ENCODE measurements at places on chromosomes 5 and 9.

DNA sequence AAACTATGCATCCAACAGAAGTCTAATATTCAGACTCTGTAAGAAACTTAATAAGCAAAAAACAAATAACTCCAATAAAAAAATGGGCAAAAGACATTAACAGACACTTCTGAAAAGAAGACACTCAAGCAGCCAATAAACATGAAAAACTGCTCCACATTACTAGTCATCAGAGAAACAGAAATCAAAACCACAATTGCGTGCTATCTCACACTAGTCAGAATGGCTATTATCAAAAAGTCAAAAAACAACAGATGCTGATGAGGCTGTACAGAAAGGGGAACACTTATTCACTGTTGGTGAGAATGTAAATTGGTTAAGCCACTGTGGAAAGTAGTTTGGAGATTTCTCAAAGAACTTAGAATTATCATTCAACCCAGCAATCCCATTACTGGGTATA lies 101.2 kb upstream of the TRIM32 start:
- DNase-seq = no peak

- DNase-seq = no peak
Observed at GRCh38 chr5:43121913-43122484, 1.3 kb downstream of the ZNF131 start.

- no peak for DNase-seq
Observed at GRCh38 chr9:110769667-110770066, 101.1 kb downstream of the MUSK start.

DNA sequence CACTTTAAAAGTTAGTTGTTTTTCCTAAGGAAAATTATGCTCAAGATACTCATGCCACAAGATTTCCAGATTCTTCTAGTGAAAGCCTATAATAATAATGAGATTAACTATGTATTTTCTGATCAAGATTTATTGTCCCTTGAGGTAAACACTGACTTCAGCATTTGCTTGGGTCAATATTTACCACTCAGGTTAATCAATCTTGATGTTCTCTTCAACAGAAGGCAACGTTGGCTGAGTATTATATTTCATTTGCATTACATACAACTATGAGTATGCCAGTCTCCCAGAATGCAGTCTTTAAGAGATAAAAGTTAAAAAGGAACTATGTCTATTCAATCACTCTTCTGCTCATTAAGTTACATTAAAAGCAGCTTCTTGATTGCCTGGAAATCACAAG lies 115.6 kb downstream of the GPR21 start:
- no peak for DNase-seq

GRCh38 chr5:66122379-66123034 lies 21.6 kb upstream of the SREK1 start:
- no peak for DNase-seq

GRCh38 chr9:89714321-89714720 lies 109.5 kb downstream of the GADD45G start:
- DNase-seq = no peak

GRCh38 chr5:132927355-132928061 lies 35.9 kb downstream of the AFF4 start:
- DNase-seq = no peak

DNA sequence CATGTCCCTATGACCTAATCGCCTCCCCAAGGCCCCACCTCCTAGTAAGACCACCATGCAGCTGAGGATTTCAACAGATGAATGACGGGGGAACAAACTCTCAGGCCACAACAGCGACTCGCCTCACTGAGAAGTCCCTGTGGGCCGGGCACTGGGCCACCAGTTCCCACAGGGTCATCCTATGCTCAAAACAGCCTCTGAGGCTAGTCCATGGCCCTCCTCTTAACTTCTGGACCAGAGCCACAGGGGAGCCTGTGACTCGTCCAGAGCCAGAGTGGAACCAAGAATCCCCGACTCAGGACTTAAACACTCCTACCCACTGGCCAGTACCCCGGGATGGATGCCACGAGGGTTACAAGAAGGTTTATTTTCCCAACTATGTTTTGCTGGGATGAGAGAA lies 12.3 kb downstream of the GFPT2 start:
- DNase-seq = no peak

GRCh38 chr5:126166368-126166767 lies 256.8 kb upstream of the GRAMD2B start:
- DNase-seq = no peak

DNA sequence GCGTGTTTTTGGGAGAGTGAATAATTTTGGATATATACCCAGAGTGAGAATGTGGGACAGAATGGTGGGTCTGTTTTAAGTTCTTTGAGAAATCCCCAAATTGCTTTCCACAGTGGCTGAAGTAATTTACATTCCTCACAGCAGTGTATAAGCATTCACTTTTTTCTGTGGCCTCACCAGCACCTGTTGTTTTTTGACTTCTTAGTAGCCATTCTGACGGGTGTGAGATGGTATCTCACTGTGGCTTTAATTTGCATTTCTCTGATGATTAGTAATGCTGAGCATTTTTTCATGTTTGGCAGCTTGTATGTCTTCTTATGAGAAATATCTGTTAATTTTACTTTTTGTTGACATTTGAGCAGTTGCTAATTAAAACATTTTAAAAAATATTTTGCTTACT lies 9.4 kb upstream of the SPATA31D1 start:
- DNase-seq = no peak

DNA sequence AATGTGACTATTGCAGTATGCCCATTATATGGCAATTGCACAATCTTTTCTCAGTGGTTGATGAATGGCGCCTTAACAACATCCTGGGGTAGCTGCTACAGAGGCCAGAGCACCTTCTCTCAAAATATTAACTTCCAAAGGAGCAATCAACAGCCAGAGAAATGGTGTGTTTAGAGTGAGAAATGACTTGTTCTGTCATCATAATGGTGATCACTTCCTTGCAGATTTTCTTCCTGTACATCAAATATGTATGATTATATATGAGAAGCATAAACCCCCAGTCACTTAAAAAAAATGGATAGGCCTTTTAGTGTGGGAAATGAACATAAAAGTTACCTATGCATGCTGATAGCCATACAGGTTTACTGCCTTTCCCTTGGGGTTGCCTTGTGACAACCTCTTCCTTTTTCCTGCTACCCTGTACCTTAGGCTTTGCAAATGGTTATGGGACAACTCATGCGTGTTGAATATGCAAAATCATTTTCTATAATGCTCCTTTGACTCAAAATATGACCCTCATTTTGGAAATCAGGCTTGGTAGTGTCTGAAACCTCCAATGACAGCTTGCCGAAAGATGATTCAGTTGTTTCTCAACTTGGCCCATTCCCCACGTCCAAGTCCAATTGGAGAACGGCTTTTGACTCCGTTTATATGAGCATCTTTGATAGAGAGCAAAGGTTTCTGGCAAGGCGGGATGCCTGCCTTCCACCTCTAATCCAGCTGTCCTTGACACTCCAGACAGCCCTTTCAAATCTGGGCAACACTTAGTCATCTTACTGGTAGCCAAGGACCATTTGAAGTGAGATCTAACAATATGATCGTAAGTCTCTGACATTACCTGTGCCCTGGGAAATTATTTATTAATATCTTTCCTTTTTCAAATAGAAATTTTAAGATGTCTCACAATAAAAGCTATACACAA lies 69.3 kb downstream of the SLC1A1 start:
- DNase-seq = no peak

- DNase-seq = no peak
Observed at GRCh38 chr5:41874512-41875060, 4.4 kb upstream of the OXCT1 start.

DNA sequence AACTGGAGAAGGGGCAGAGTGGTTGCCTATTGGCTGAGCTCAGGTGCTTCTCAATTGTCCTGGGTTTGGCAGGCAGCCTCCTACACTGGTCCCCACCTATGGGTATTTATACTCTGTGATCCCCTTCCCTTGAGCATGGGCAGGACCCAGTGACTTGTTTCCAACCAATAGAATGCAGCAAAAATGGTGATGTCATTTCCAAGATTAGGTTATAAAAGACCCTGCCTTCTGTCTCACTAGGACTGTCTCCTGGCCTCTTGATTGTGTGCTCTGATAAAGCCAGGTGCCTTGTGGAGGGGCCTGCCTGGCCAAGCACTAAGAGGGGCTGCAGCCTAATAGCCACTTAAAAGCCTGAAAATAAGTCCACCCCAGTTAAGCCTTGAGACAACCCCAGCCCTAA lies 76.1 kb downstream of the MSX2 start:
- no peak for DNase-seq

DNA sequence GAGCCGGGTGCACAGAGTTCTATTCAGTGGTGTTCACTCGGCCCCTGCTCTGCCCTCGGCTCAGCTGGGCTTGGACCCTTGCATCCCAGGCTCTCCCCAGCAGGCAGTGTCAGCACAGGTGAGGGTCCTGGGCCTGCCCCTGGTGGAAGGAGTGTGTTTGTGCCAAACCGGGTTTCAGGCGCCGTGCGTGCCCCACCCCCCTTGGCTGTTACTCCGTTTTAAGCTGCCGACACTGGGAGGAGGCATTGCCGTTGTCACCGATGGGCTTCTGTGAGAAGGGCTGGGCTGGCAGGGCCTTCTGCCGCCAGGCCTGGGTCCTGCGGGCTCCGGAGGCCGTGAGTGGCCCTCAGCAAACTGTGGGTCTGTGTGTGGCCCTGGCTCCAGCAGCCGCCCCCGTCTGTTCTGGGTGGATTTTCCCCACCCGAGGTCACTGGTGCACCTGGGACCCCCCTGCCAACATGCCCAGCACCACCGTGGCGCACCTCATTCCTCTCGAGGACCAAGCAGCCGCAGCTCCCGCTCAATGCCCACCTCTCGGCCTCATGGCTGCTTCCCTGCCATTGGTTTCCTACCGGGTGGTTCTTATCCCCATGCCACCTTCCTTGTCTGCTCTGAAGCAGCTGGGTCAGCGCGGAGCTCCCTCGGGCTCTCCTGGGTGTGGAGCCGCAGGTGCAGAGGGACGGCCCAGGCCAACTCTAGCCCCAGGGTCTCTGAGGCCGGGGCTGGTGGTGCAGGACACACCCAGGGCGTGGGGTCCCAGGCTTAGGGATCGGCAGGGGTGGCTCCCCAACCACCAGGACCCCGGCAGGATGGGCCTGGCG lies 44.3 kb upstream of the EXOC3 start:
- DNase-seq = no peak

GRCh38 chr9:4680173-4680525 lies 780 bp downstream of the CDC37L1 start:
- DNase-seq = no peak

GRCh38 chr5:170606941-170607340 lies 103.1 kb downstream of the KCNIP1 start:
- no peak for DNase-seq

DNA sequence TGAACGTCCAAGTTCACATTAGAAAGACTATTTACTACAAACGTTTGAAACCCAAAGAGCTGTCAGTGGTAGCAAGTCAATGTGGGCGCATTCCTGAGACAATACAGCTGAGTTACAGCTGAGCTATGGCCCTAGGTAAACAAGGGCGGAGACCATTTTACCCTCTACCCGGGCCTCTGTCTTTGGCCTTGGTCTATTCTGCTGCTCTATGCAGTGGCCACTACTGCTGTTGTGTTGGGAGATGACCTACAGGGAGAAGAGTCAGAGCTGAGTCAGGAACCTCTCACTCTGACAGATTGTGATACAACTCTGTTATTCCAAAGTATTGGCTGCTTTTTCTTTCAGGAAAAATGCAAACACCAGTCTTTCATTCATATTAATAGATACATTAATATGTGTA lies 700.6 kb downstream of the SEMA5A start:
- no peak for DNase-seq

DNA sequence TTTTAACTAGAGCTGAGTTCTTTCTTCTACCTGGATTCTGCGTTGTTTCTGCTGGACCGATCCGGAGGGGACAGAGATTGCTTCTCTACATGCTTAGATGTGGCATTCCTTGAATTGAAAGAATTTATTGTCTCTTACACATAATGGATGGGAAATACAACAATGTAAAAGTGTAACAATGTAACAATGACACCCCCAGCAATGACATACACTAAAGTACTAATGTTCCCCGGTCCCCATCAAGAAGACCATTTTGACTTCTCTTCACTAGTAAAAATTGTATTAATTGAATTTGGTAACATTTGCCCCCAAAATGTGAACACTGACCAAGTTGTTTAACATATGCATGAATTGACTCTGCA lies 760.2 kb downstream of the TAF11L14 start:
- DNase-seq = no peak

DNA sequence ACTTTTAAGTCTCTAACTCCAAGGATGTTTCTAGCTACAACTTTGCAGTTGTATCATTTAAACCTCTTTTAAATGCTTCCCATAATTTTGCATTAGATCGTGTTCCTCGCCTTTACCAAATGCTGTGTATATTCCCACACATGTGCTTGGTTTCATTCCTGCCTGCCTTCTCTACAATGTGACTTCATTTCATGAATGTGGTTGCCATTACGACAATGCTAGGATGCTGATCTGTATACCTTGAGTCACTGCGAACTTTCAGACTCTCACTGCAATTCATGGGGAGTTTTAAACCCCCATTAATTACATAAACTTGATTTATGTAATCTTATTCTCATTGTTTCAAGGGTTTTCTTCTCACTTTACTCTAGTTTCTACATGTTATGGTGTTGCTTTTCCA lies 50.3 kb downstream of the UBE2QL1 start:
- DNase-seq = no peak

DNA sequence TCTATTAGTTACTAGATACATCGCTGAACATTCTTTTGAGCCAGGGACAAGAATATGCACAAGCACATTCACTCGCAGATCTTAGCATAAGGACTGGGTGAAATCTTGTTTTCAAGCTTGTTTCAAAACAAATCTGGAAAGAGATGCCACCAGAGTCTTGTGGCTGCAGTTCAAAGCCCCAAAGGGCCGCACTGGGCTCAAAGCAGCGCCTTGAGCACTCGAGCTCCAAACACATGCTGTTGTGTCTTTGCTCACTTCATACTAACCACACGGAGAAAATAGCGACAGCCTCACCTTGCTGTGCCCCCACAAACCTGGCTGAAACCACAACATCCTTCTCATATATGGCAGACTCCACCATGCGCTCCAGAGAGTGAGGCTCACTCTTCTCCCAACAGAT lies 34.2 kb upstream of the IL7R start:
- DNase-seq = no peak

- no peak for DNase-seq
Observed at GRCh38 chr5:154673506-154673905, 81.7 kb upstream of the LARP1 start.

DNA sequence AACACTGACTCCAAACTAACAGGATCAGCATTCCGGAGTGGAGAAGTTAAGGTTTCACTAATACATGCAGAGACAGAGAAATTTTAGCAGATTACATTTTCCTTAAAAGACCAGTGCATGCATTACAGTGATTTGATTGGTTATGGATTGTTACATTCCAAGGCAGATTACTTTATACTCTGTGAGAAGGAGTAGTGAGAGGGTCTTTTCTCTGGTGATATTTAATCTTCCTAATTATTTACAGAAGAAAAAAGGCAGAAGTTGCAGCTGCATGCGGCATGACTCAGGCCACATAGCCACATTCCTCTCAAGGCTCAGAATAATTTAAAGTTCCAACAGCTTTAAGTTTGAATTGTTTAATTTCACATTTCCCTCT lies 53.0 kb upstream of the PDZD2 start:
- DNase-seq = no peak

- no peak for DNase-seq
Observed at GRCh38 chr5:160423099-160423498, 1.4 kb downstream of the PTTG1 start.

GRCh38 chr9:124707666-124708065 lies 63.4 kb downstream of the NR6A1 start:
- no peak for DNase-seq

- DNase-seq = no peak
Observed at GRCh38 chr5:14608169-14608568, 26.6 kb downstream of the OTULINL start.

GRCh38 chr5:139985733-139986132 lies 57.4 kb downstream of the NRG2 start:
- DNase-seq = no peak

- DNase-seq = no peak
Observed at GRCh38 chr5:74141053-74141452, 499.5 kb downstream of the ENC1 start.
